ENCODE measurements at places on chromosomes 2 and 18.

DNA sequence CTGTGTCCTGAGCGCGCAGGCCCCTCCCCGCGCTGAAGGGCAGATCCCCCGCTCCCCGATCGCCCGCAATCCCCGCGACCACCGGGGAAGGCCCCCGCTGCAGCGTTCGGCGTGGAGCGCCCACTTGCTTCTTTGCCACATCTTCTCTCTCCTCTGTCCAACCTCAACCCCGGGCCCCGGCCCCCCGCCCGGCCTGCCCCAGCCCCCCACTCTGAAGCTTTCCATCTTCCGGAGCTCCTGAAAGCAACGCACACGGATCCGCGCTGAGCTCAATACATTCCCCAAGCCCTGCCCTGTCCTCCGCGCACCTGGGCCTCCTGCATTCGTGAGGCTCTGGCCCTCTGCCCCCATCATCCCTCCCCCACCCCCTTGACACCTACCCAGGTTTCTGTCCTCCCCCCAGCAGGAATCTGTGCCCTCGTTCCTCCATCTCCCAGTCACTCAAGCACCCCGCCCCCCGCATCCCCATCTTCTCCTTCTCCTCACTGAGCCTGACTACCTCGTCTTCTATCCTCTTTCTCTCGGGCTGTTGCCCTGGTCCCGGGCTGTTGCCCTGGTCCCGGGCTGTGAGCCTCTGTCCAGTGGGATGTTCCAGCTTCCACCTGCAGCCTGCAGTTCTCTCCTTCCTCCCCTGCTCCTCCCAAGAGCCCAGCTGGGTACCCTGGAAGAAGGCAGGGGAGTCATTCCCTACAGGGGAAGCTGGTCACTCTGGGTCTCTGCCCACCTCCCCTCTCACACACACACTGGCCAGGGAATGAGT is 7.8 kb downstream of the SPEG start:
- no peak for DNase-seq

DNA sequence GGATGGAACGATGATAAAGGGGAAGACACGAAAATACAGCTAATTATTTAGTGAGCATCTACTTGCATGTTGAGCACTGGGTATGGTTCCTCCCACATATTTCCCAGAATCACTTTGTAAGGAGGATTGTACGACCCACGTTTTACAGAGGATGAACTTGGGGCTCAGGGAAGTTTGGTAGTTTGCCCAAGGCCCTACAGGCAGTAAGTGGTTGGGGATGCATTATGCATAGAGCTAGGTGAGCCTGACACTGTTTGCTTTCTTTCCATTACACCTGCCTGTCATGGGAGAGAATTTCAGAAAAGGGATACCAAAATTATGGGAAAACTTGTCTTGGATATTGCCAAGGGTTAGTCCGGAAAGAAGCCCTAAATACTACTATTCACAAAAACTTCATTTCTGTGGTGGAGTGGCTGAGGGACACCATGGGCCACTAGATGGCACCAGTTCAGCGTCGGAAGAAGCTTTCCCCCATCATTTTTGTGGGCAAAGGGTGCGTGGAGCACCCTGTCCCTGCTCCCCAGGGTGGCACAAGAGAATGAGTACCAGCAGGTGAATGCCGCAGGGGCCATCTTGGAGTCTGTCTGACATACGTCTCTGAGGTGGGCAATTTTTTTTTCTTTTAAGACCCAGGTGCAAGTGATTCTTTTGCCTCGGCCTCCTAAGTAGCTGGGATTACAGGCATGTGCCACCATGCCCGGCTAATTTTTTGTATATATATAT is 23.5 kb upstream of the C18orf32 start:
- DNase-seq: no peak

- no peak for DNase-seq
Observed at GRCh38 chr2:221202431-221202830, 369.7 kb downstream of the EPHA4 start.

DNA sequence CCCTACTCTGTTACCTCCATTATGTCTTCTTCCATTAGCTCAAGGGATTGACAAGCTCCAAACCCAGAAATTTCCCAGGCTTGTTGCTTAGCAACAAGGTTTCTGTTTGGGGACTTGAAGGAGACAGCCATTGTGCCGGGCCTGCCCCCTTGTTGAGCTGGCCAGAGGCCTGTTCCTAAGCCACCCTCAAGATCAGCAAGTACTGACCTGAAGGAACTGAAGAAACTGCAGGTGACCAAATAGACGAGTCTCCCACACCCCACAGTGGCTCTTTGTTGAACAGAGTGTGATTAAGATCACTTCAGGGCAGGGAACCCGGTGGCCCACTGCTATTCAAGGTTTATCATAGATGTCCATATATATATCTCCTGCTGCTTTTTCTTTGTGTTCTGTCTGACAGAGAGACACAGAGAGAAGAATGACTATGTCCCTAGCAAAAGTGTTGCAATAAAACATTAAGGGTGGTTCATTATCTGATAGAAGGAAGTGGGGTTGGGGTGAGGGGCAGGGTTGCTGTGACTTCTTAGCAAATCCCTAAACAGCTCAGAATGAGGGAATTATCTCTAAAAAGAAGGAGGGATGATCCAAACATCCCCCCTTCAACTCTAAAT is 69.2 kb downstream of the RNF144A start:
- DNase-seq: no peak

GRCh38 chr2:84459018-84459943 is at the start of gene SUCLG1:
Gene SUCLG1 (minus strand): TSS chr2:84459280. CDS start chr2:84459269, 11 bp downstream.
- DNase-seq: peak; percentile 44

DNA sequence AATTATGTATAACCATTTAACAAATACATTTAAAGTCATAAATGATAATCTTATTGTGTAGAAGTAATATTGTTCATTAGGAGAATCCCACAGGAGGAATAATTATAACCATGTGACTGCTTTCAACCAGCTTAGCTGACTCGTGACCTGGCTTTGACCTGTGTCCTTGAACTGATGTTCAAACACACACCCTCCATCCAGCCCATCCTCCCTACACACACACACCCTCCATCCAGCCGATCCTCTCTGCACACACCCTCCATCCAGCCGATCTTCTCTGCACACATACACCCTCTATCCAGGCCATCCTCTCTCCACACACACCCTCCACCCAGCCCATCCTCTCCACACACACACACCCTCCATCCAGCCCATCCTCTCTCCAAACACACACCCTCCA is 83.5 kb downstream of the EIPR1 start:
- DNase-seq: no peak

DNA sequence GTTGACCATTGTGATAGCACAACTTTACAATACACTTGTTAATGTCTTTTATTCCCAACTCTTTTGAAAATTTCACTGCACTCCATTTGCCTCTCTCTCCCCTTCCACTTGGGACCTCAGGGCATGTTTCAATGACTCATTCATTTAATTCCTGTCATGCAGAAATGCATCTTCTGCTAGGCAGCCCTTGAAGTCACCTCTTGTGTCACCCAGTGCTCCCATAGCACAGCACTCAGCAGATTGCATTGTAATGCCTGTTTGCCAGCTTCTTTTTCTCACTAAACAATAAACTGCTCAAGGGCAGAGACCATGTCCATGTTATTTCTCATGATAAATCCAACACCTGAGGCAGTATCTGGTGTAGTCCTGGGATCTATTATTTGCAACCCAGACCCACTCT is 85.9 kb upstream of the ACSL3 start:
- no peak for DNase-seq

GRCh38 chr18:51522821-51523220 is 325.3 kb upstream of the MEX3C start:
- DNase-seq: no peak

DNA sequence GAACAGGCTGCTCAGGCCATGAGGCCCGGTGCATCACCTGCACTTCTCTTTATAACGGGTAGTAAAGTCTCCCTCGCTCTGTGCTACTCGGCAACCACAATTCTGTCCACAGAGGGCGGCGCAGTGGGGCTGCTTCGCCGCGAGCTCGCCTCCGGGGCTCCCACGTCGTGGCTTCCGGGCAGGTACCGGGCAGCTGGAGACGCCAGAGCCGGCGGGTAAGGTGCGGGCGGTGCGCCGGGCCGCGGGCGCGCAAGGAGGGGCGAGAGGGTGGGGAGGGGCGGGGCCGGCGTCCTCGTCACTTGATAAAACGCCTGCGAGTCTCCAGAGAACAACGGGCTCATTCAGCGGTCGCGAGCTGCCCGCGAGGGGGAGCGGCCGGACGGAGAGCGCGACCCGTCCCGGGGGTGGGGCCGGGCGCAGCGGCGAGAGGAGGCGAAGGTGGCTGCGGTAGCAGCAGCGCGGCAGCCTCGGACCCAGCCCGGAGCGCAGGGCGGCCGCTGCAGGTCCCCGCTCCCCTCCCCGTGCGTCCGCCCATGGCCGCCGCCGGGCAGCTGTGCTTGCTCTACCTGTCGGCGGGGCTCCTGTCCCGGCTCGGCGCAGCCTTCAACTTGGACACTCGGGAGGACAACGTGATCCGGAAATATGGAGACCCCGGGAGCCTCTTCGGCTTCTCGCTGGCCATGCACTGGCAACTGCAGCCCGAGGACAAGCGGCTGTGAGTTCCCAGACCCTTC is at the start of gene ITGA6:
Gene ITGA6, plus strand, starts transcription at position 331 of the 734 bp plus-strand sequence.
- no peak for DNase-seq

- no peak for DNase-seq
Observed at GRCh38 chr2:144041612-144042011, 478.3 kb downstream of the ZEB2 start.

DNA sequence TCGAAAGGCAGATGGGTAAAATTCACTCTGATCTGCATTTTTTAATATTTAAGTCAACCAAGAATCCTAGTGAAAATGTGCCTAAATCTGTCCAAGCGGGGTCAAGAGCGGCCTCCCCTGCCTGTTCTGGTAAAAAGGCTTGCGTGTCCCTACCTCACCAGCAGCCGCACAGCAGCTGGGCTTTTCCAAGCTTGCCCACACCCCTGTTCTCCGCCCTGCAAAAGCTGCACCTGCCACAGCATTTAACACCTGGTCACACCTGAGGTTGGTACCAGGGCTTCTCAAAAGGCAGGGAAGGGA is 25.8 kb upstream of the TMEM182 start:
- no peak for DNase-seq

GRCh38 chr18:67875944-67876343 is 359.4 kb upstream of the DSEL start:
- no peak for DNase-seq

Measured in AG09319 (cell line).